ENCODE measurements at places on chromosomes 1 and 21.
A peak's percentile ranks its signal among the peaks of the same experiment; 100 is the strongest.

GRCh38 chr1:43199093-43199726 lies 27.1 kb downstream of the CFAP57 start:
- DNase-seq = no peak

DNA sequence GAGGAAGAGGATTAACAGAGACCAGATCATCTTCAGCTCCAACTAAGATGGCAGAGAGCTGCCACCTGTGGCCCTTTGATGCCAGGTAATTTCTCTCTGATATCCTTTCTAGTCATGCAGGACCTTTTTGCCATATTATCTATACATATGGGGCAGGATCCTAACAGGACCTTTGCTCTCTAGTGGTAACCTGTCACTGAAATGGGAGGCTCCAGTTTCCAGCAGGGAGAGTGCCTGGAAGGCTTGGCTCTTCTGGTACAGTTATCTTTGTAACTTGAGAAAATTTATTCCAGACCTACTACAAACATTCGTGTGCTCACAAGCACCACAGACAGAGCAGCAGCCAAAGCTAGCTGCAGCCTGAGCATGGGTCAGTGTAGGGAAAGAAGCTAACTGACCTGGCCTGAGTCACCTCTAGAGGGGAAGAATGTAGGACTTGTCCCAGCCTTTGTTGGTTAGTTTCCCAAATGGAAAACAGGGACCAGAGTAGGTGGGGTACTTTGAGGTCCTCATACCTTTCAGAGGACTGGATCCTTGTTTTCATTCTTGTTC lies 86.5 kb upstream of the MACF1 start:
- DNase-seq = no peak

GRCh38 chr1:222404710-222405109 lies 143.2 kb downstream of the HHIPL2 start:
- no peak for DNase-seq

DNA sequence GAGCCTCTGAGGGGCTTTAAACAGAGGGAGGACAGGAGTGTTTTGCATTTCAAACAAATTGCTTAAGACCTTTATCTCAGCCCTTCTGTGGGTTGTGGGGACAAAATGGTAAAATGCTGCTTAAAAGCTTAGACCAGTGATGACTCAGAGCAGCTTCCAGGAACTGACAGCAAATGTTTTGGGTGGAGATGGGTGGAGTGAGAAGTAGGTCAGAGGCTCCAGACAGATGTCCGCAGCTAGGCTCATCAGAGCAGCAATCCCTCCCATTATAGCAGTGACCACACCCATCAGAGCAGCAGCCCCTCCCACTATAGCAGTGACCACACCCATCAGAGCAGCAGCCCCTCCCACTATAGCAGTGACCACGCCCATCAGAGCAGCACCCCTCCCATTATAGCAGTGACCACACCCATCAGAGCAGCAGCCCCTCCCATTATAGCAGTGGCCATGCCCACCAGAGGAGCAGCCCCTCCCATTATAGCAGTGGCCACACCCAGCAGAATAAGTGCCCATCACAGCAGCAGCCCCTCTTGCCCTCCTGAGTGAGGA lies 532.2 kb downstream of the MATN1 start:
- DNase-seq = peak; percentile 69

DNA sequence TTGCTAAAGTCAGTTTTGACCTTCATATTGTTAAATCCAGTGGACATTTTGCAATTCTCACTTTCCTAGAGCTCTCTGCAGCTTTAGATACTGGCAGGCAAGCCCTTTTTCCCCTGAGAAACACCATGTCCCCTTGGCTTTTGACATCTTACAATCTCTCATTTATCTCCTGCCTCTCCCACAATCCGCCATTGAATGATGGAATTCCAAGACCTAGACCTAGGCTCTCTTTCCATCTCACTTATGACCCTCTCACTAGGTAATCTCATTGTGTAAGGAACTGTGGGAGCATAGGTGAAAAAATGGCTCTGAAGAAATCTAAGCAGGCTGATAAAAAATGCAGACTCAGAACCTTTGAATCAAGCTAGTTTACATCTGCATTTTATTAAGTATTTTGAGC lies 2.0 kb downstream of the KYAT3 start:
- DNase-seq = no peak

- no peak for DNase-seq
Measured at GRCh38 chr1:207397525-207397926, 56.6 kb upstream of the CR2 start.

GRCh38 chr1:27885114-27885528 lies 12.8 kb downstream of the THEMIS2 start:
- DNase-seq = no peak

DNA sequence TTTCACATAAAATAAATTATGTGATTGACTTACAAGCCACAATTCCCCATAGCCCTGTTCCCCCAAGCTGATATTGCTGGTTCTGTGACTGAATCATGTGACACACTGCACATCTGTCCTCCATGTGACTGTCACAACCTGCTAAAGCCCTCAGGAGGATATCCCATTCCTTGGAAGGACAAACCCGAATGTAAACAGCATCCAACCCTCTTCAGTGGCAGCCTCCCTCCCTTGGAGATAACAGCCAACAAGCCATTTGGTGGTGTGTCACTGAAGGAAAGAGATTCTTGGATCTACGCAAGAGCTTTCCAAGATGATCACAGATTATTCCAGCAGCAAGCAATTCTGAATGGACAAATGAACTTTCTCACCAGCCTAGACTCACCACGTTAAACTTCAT lies 153.9 kb upstream of the TIAM1 start:
- DNase-seq = no peak

- DNase-seq = no peak
Measured at GRCh38 chr1:63758791-63759190, 15.0 kb upstream of the ROR1 start.

GRCh38 chr1:165632152-165632469 lies 1.1 kb downstream of the MGST3 start:
- no peak for DNase-seq

GRCh38 chr21:25507522-25507921 lies 99.8 kb downstream of the MRPL39 start:
- DNase-seq = no peak

GRCh38 chr1:91511386-91511785 lies 10.7 kb downstream of the CDC7 start:
- DNase-seq = no peak

GRCh38 chr1:101203820-101204540 lies 32.8 kb upstream of the S1PR1 start:
- DNase-seq = no peak

- DNase-seq = no peak
Measured at GRCh38 chr1:25004355-25004754, 74.3 kb upstream of the RUNX3 start.

DNA sequence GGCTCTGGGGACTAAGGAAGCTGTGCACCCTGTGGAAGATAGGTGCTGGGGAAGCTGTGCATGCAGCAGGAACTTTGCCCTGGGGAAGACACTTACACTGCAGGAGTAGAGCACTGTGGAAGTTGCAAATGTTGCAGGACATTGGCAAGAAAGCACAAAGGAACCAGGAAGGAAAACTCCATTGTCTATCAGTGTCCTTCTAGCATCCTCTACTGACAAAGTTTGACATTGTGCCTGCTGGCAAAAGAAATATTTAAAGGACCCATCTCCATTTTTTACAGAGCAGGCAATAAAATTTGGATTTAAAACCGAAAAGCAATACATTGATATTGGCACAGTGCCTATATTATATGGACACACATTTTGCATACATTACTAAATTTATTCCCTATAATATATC lies 394.1 kb downstream of the PBX1 start:
- no peak for DNase-seq

DNA sequence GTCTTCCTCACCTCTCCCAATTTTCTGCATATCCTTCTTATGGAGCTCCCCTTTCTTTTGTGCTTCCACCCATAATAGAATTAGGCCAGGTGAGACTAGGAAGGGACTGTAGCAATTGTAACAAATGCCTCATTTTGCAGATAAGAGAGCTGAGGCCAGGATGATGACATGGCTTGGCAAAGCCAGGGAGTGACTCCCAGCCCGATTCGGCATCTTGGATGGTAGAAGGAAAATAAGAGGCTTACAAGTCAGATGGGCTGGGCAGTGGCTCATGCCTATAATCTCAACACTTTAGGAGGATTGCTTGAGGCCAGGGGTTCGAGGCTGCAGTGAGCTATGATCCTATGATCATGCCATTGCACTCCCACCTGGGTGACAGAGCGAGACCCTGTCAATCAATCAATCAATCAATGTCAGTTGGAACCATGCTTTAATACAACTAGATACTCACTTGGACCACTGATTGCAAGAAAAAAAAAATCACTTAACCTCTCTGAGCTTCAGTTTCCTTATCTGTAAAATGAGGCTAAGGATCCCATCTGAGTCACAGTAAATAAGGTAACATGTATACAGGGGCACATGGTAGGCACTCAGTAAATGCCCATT lies 51.6 kb downstream of the PLEKHA6 start:
- DNase-seq = no peak

- no peak for DNase-seq
Measured at GRCh38 chr1:220954321-220955075, 75.3 kb downstream of the HLX start.

DNA sequence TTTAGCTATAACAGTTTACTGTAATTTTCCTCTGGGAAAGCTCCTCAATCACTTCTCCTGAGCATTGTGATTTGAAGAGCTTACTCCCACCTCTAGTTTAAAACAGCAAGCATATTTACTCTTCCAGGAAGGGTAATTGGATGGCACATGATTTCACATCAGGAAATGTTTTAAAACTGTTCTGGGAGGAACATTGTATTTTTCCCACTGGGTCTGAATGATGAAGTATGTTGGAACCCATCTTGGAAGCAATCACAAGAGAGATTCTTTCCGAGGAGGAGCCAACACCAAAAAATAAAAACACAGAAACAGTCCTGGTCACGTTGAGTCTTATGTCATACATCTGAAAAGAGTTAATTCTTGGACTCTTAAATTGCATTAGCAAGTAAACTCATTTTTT lies 17.3 kb downstream of the MAP10 start:
- DNase-seq = no peak

DNA sequence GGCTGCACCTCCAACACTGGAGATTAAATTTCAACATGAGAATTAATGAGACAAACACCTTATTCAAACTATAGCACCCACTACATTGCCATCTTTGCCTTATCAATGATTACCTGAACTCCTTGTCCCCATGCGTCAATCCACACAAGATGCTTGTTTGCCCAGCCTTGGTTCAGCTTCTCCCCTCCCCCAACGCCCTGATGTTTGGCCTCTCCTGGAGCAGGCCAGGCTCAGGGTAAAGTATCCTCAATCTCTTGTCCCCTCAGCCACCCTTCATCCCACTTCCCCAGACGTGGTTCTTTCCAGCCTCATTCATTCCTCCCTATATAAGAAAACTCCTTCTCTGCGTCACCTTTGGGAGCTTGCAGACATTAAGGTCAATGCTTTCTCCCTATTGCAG lies 11.8 kb upstream of the TRIM17 start:
- DNase-seq = no peak

DNA sequence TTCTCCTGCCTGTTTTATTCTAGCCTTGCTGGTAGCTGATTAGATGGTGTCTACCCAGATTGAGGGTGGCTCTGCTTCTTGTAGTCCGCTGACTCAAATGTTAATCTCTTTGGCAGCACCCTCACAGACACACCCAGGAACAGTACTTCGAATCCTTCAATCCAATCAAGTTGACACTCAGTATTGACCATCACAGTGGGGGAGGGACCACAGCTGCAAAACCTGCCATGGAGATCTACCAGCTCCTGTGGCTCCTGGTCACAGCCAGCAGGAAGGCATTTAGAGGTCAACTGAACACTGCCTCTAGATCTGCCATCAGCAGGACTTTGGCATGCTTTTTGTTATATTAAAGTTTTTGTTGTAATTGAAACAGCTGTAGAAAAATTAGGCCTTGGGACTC lies 146.9 kb downstream of the RWDD3 start:
- no peak for DNase-seq

DNA sequence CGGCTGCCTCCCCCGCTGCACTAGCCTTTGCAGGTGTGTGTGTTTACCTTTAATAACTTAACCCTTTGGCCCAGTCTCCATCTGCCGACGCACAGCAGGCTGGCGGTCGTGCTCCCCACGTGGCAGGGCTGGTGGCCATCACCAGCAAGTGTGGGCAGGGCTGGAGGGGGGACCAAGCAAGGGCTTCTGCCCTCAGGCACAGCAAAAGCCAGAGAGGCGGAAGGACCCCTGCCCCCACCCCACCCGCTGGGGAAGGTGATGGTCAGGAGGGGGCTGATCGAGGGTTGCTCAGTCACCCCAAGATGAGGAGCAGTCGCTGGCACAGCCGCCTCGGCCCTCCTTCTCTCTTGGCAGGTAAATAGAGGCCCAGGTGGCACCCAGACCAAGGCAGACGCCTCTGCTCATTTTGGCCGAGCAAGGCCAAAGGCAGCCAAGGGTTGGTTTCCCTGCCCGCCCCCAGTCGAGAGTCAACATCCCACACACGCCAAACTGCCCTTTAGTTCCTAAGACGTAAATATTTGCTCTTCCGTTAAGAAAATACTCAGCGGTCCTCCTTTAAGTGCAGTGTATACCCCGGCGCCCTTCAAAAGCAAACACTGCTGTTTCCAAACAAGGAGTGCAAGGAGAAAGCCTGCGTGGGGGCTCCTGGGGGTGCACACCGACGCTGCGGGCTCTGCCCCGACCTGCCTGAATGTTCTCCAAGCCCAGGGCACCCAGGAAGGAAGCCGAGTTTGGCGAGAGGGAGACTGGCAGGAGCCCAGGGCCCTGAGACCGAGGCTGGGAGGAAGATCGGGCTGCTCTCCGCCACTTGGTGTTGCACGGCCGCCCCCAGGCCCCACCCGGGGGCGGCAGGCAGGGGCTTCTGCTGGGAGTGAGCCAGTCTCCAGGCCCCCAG lies 82.7 kb downstream of the SIK1 start:
- no peak for DNase-seq

DNA sequence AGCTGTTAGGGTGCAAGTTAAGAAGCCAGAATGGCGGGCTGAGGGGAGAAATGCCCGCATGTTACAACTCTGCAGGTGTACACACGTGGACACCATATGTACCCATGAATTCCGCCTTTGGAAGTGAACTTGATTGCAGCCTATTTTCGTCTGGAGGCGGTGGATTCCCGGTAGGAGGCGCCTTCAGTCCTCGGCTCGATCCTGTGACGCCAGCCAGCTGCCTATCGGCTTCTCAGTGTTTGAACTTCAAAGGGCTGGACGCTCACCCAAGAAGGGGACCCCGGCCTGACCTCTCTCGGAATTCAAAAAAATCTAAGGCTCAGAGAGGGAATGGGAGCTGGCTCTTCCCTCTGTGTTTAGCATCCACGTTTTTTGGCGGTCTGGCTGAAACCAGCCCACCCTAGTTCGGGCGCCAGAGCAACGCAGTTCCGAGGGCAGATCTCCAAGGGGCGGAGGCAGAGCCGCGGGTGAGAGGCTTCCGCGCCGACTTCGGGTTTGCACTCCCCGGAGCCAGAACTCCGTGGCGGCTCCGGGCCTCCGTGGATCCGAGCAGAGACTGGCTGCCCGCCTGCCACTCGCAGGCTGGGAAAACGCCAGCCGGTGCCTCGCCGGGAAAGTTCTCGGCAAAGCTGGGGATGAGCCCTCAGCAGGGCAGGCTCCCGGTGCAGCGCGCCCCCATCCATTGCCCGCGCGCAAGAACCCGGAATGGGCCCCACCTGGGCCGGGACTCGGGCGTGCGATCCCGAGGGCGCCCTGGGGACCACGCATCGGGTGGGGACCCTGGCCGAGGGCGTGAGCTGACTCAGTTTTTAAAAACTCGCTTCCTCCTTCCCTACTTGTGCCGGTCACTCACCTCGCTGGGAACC lies 996 bp upstream of the TMEM51 start:
- DNase-seq = peak; percentile 94

- DNase-seq = no peak
Measured at GRCh38 chr21:15514073-15514946, 215.5 kb upstream of the USP25 start.

- no peak for DNase-seq
Measured at GRCh38 chr1:206658981-206659273, 23.6 kb downstream of the DYRK3 start.

- DNase-seq = no peak
Measured at GRCh38 chr1:203480084-203480483, 4.5 kb downstream of the PRELP start.
